ENCODE measurements at places on chromosomes 5 and 9.
A peak's percentile ranks its signal among the peaks of the same experiment; 100 is the strongest.

- no peak for DNase-seq
Observed at GRCh38 chr5:115545351-115545882, 842 bp upstream of the FEM1C start.

DNA sequence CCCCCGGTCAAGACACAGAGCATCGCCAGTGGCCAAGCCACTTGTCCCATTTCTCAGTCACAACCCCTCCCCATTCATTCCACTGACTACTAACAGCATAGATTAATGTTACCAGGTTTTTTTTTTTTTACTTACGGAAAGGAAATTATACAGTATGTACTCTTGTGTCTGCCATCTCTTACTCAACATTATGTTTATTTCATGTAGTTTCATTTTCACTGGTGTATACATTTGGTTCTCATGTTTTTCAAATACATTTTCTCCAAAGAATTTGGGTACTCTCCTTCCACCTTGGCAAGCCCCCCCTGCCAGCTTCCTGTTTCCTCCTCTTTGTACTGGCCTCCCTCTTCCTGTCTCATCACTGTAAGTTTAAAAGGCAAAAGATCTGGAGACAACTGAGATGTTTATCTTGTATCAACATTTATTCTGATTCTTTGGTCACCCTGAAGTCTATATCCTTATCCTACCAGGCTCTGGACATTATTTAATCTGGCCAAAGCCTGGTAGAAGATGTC is 207.3 kb downstream of the SAXO1 start:
- DNase-seq: no peak

GRCh38 chr9:14531341-14532269 is 161.6 kb downstream of the ZDHHC21 start:
- no peak for DNase-seq

- DNase-seq: peak; percentile 75
Observed at GRCh38 chr9:23820451-23821374, 5.3 kb downstream of the ELAVL2 start.

Measured in right kidney (tissue), 9 donors.